Stimulated activated CD4-positive, alpha-beta T cell treated with anti-CD3 and anti-CD28 coated beads, Interleukin-15, amount 100 ng/mL, for 1 hour (primary cell): ENCODE measurements at places on chromosomes 6 and 20.

GRCh38 chr6:129748212-129748900 lies 38.4 kb upstream of the ARHGAP18 start:
- peak; percentile 5 for DNase-seq

- no peak for DNase-seq
Observed at GRCh38 chr6:160735523-160735922, 33.5 kb downstream of the PLG start.

GRCh38 chr6:132060591-132060990 lies 109.4 kb upstream of the CCN2 start:
- DNase-seq, result no peak

DNA sequence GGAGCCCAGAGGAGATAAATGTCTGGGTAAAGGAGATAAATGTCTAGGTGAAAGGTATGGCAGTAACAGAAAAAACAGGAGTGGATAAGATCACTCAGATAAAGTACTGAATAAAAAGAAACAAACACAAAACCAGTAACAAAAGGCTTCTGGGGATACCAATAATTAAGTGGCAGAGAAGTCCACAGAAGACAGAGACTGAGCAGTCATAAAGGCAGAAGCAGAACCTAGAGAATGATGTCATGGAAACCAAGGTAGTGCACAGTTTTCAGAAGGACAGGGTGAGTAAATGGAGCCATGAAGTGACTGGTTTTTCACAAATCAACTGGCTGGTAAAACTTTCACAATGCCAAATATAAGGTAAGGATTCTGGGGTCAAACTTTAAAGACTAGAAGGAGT lies 80.9 kb upstream of the PLN start:
- no peak for DNase-seq

GRCh38 chr20:48155268-48155667 lies 370.0 kb upstream of the SULF2 start:
- no peak for DNase-seq

DNA sequence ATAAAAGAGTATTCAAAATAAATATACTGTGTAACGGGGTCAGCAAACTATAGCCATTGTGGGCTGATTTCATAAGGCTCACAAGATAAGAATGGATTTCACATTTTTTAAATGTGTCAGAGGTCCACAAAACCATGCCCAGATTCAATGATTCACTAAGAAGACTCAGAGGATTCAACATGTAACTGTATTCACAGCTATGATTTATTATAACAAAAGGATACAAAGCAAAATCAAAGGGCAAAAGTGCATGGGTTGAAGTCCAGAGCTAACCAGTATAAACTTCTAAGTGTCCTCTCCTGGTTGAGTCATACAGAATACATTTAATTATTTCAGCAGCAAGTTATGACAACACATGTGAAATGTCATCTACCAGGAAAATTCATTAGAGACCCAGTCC lies 49.2 kb downstream of the TBC1D32 start:
- DNase-seq, result no peak

DNA sequence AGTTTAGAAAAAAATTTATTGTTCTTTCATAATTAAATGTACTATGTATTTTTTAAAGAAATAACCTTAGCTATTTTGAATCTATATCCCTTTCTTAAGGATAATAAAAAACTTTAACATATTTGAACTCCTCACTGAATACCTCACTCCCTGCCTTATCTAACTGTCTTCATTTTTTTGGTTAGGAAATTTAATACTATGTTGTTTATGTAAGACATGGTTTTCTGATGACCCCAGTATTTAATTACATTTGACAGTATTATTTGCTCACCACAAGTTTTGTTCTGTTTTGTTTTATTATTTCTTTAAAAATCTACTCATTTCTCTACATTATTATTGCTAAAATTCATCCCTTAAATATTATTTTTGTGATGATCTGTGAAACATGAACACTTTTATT lies 394.4 kb upstream of the ADGRB3 start:
- no peak for DNase-seq

DNA sequence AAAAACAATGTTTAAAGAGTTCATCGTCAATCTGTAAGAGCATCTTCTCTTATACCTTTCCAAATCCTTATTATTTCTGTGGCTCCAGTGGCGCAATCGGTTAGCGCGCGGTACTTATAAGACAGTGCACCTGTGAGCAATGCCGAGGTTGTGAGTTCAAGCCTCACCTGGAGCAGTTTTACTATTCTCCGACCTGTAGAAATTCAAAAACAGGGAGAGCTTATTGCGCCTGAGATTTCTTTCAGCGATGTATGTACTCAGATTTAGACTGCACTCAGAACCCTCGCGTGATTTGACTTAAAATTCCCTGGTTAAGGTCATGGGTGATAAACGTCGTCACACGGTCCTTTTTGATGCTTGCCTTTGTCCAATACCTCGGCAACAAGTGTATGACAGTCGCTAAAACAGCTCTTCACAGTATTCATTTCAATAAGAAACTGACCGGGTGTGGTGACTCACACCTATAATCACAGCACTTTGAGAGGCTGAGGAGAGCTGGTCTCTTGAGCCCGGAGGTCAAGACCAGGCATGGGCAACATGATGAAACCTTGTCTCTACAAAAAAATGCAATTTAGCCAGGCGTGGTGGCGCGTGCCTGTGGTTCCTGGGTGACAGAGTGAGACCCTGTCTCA lies 11.9 kb downstream of the GPX5 start:
- DNase-seq, result no peak
